ENCODE measurements at places on chromosomes 7 and 10.

DNA sequence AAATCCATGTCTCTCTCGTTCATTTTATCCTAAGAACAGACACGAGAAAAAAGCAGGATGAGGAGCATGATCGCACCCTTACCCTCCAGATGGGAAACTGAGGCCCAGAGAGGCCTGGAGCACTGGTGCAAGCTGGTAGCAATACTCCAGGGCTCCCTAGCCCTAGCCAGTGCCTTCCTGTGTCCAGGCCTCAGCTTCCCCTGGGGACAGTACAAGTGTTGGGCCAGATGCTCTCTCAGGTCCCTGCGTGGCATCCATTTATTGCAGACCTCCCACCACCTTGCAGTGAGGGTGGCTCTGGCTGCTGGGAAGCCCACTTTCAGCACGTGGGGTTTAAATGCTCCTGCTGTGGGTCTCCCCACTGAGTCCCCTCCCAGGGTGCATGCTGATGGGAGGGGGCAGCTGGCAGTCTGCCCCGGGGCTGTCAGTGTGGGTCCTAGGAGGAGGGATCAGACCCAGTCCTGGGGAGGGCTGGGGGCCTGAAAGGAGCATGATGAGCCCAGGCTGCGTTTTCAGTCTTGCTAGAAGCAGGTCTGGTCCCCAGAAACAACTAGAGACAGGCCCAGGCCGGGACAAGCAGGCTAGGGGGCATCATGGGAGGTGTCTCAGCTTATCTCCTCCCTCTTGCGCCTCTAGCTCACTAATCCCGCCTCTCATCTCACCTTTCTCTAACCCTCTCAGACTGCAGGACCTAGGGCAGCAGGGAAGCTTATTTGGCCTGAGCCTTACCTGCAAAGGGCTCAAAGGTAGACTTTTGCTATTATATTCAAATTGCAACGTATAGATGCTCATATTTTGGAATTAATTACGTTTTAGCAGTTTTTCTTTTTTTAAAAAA is 662 bp upstream of the PPIF start:
- DNase-seq: no peak

GRCh38 chr7:73626814-73627213 is 2.5 kb upstream of the MLXIPL start:
- DNase-seq: no peak

GRCh38 chr10:129369566-129369965 is 97.5 kb upstream of the MGMT start:
- no peak for DNase-seq

DNA sequence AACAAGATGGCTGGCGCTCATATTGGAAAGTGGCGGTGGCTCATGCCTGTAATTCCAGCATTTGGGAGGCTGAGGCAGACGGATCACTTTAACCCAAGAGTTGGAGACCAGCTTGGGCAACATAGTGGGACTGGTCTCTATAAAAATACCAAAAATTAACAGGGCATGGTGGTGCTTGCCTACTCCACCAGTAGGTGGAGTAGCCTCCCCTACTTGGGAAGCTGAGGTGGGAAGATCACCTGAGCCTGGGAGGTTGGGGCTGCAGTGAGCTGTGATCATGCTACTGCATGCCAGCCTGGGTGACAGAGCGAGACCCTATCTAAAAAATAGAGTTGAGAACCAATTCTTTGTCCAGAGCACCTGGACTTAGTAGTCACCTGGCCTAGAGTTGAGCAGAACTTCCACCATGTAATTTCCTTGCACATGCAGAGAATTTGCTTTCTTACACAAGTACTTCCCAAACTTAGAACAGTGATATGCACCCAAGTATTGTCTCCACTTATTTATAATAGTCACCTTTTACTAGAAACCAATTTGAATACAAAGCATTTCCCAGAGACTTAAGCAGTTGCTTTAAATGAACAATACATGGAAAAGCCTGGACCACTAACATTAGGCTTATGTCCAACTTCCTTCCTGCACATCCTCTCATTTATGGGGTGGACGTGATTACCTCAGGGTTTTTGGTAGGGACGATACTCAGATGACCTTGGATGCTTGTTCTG is 15.9 kb downstream of the LAMB4 start:
- DNase-seq: no peak

- DNase-seq: peak; percentile 21
Observed at GRCh38 chr10:35219891-35220890, 93.5 kb downstream of the CREM start.

- DNase-seq: no peak
Observed at GRCh38 chr7:31683445-31684225, 3.4 kb upstream of the PPP1R17 start.

- no peak for DNase-seq
Observed at GRCh38 chr10:78780551-78780961, 288.2 kb upstream of the ZMIZ1 start.

- peak; percentile 99 for DNase-seq
Observed at GRCh38 chr10:62048919-62049623, 147.6 kb downstream of the ARID5B start.

DNA sequence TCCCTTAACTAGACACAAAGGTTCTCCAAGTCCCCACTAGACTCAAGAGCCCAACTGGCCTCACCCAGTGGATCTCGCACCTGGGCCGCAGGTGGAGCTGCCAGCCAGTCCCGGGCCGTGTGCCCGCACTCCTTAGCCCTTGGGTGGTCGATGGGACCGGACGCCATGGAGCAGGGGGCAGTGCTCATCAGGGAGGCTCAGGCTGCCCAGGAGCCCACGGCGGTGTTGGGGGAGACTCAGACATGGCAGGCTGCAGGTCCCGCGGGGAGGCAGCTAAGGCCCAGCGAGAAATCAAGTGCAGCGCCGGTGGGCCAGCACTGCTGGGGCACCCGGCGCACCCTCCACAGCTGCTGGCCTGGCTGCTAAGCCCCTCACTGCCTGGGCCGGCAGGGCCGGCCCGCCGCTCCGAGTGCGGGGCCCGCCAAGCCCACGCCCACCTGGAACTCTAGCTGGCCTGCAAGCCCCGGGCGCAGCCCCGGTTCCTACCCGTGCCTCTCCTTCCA is 130.5 kb downstream of the RALA start:
- DNase-seq: no peak

- DNase-seq: no peak
Observed at GRCh38 chr10:129033790-129034272, 433.2 kb upstream of the MGMT start.

- DNase-seq: no peak
Observed at GRCh38 chr10:3689871-3690510, 95.0 kb downstream of the KLF6 start.

DNA sequence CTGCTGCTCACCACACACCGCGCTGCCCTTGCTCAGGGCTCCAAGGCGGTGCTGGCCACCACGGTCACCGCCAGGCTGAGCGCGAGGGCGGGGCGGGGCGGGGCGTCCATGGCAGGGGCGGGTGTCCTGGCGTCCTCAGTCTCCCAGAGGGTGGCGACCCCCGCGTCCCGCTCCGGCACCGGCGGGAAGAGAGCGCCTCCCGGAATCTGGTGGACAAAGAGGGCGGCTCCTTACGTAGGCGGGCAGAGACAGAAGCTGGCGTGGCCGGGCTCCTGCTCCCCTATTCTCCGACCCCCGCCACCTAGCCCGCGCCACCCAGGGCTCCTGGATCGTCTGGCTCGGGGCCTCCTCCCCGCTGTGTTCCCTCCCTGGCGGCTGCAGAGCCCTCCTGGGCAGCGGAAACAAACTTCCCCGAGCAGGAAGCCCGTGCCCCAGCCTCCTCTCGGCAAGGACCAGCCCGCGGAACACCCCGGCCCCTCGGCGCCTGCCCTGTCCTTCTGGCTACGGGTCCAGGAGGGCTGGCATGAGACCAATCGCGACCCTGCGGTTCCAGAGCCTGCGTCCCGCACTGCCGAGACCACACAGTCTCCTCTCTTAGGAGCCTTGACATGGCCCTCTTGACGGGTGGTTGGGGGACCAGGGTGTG is 133.8 kb upstream of the ZNF92 start:
- no peak for DNase-seq

DNA sequence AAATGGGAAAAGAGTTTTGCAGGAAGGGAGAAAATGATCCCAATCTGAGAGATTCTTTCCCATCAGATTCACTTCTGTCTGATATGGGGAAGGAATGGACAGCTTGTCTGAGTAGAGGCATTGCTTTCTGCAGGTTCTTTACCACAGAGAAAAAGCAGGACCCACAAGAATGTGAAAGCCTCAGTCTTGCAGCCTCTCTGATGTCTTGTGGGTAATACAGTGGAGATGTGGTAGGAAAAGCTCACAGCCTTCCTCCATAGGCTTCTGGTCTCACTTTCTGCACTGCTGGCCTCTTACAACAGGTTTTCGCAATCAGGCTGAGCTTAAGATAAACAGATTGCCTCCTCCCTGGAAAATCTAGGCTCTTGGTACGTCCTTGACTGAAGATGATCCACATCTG is 551 bp downstream of the IFIT1 start:
- peak; percentile 96 for DNase-seq

DNA sequence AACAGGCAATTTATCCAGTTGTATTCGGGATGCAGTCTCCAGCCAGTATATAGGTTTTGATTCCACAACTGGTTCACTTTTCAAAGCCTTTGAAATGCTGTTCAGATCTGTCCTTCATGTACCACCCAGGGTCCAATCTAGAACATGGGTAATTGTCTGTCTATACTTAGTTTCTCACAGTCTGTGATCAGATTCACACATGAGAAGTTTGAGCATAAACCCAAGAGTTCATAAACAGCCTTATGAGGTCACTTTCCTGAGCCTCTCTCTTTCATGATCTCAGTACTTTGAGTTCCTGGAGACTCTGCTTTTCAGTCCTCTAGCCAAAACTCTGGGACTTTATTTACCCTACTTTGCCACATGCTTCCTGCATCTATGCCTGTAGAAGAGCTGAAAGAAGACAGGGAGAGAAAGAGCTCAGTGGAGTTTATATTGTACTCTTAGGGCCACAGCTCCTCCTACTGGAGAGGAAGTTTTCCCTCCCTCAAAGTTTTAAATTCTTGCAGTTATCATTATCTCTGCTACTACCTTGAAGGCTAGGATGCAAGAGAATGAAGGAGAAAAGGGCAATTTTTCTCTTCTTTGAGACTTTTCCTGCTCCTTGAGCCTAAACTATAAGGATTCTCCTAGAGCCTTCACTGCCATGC is 172.0 kb downstream of the ZEB1 start:
- peak; percentile 74 for DNase-seq

- DNase-seq: no peak
Observed at GRCh38 chr7:150377196-150377595, 1.9 kb upstream of the ZNF775 start.

DNA sequence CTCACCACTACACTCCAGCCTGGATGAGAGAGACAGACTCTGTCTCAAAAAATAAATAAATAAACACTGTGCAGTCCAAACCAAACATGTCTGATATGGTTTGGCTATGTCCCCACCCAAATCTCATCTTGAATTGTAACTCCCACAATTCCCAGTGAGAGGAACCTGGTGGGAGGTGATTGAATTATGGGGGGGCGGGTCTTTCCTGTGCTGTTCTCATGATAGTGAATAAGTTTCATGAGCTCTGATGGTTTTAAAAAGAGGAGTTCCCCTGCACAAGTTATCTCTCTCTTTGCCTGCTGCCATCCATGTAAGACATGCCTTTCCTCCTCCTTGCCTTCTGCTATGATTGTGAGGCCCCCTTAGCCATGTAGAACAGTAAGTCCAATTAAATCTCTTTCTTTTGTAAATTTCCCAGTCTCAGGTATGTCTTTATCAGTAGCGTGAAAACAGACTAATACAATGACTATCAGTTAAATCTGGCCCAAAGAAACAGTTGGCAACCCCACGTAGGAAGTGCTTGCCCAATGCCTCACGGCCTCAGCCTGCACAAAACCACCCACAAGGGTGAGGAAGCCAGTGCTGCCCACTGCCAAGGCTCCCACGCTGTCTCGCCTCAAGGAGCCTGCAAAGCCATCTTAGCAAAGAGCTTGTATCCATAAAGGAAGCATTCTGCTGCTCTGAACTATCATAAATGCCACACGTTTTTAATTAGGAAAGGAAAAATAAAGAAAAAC is 64.7 kb downstream of the PIK3AP1 start:
- DNase-seq: no peak

- no peak for DNase-seq
Observed at GRCh38 chr10:35398355-35398754, 62.0 kb downstream of the CCNY start.

GRCh38 chr7:40542982-40543741 is 408.4 kb downstream of the SUGCT start:
- DNase-seq: no peak

DNA sequence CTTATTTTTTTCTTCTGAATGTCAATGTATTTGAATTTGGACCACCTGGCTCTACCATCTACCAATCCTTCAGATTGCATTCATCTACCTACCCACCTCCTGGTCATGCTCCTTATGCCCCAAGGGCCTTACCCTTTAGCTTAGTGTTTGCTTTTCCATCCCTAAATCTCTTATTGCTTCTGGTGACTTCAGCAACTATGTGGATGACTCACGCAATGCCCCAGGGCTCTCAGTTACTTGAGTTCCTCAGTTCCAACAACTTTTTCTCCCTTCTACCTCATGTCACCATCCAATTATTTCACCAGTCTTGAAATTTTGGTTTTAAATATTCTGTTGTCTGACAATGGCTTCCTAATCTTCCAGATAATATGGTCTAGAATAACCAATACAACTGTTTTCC is 118.9 kb downstream of the CFAP58 start:
- peak; percentile 17 for DNase-seq

DNA sequence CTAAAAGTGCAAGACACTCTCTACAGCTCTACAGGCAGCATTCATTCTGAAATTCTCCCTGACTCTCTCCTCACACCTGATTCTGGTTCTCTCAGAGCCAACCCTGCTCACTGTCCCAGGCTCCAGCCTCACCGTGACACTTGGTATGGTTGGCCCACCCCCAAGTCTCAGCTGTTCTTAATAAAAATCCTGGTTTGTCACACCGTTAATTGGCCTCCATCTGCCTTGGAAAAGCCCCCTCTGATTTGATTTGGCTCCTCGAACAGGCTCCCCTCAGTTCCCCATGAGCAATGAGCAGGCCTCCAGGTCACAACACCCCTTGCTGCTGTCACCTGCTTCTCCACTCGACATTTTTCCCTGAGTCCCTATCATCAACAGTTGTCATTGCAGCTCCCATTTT is 507.3 kb upstream of the AUTS2 start:
- no peak for DNase-seq

DNA sequence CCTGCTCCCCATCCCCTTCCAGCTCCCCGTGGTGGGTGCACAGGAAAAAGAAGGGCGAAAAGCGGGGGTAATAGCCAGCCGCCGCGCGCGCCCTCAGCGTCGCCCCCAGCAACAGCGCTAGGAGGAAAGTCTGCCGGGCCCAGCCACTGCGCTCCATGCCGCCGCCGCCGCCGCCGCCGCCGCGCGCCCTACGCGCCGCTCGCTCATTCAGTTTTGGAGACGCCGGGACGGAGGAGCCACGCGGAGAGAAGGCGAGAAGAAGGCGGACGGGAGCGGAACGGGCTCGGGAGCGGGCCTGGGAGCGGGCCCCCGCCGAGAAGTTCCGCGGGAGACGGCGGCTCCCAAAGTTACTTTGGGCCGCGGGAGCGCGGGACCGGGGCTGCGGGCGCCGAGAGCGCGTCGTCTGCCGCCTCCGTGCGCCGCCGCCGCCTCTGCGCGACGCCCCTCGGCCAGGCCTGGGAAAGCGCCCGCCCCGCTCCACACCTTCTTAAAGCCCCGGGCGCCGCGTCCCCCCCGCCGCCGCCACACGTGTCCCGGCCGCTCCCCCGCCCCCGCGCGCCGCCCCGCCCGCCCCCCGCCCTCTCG is at the start of gene RELN:
RELN (minus strand) TSS at position 459 of the 585 bp plus-strand sequence; CDS start at position 157, 302 bp downstream.
- DNase-seq: peak; percentile 34

GRCh38 chr10:121337427-121337826 is 260.8 kb downstream of the FGFR2 start:
- no peak for DNase-seq
